Esophagus squamous epithelium (tissue), 5 donors: ENCODE measurements at places on chromosomes 4 and X.

GRCh38 chr4:31007858-31008257 is 287.7 kb downstream of the PCDH7 start:
- no peaks in the 10 kb centered on the region for H3K4me1 ChIP-seq
- no peak overlapping the region for H3K27ac ChIP-seq

DNA sequence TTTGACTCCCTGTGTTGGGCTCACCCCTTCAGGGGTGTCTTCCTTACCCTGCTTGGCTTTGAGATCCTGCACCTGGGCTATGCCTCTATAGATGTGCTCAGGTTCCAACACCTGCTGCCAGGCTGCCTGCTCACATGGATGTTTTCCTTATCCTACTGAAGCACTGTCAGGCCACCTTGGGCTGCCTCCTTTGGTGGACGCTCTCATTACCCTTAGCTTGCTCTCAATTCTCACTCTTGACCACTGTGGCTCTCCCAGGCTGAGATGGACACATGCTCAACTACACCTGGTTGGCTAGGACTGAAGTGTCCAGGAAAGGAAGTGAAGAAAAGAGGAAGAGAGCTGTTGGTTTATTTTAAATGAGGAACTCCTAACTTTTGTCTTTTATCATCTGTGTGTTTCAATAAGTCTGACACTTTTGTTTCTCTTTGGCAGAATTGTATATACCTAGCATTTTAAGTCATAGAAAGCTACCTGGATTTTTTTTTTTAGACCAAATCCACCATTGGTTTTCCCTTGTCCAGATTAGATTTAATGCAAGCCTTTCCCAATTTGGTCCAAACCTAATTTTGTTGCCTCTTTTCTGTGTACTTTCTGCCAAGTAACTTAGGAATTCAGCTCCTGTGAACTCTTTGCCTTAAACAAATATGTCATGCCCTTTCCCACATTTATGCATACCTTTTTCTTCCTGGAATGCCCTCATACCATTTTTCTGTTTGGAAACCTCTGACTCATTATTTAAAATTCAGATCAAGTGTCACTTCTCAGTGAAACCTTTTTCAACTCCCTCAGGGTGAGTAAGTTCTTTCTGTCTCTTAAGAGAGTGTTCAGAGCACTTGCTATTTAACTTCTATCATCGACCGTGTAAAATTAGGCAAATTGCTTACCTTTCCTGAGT is 175.8 kb downstream of the GC start:
- H3K36me3 ChIP-seq = no peaks in the 10 kb centered on the region
- no peak for DNase-seq
- no peaks in the 10 kb centered on the region for H3K27me3 ChIP-seq
- H3K4me1 ChIP-seq = no peaks in the 10 kb centered on the region
- H3K27ac ChIP-seq = no peak overlapping the region
- no peak overlapping the region for H3K4me3 ChIP-seq

GRCh38 chr4:138114434-138114833 is 127.7 kb downstream of the SLC7A11 start:
- no peak for DNase-seq
- no peaks in the 10 kb centered on the region for H3K36me3 ChIP-seq
- H3K27me3 ChIP-seq = no peaks in the 10 kb centered on the region
- H3K4me3 ChIP-seq = no peak overlapping the region
- peaks cover 5% of the 10 kb centered on the region for H3K4me1 ChIP-seq

GRCh38 chrX:111270339-111270738 is at the start of gene CAPN6:
TSS of gene CAPN6 (minus strand) at chrX:111270483. CDS start at chrX:111263936, 6,547 bp downstream.
- no peaks in the 10 kb centered on the region for H3K27me3 ChIP-seq
- H3K36me3 ChIP-seq = no peaks in the 10 kb centered on the region
- no peak for DNase-seq
- no peaks in the 10 kb centered on the region for H3K4me1 ChIP-seq
- H3K27ac ChIP-seq = no peak within 1 kb of the TSS

DNA sequence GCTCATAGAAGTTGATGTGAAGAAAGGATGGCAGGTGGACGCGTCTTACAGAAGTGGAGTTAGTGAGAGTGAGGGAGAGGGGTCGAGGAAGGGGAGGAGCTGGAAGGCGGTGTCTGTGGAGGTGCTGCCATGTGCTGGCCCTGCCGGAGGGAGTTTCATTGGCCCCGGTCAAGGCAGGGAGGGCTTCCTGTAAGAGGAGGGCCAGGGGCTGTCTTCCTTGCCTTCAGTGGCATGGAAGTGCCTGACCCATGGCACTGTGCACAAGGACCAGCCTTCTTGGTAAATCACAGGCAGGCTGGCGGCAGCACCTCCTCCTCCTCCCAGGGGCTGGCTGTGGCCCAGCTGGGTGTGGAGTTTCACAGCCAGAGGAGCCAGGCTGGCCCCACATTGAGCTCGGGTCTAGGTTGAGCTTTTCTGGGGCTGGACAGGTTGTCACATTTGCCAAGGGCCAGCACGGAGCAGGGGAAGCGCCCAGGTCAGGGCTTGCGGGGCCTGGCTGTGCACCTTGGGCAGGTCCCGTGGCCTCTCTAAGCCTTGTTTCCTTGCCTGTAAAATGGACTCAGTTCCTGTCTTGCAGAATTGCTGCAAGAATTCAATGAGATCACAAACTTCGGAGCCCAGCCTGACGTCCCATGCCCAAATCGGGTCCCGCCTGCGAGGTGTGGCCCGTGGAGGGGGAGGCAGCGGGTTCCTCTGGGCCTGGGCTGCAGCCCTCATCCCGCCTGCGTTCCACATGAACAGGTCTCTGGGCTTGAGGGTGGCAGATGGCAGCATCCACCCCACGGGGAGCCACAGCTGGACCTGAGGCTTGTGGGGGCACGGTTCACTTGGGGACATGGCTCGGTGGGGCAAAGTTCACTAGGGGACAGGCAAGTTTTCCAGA is 7.0 kb downstream of the HTRA3 start:
- H3K27me3 ChIP-seq = no peaks in the 10 kb centered on the region
- no peak overlapping the region for H3K4me3 ChIP-seq
- no peak overlapping the region for H3K27ac ChIP-seq
- DNase-seq = no peak
- no peaks in the 10 kb centered on the region for H3K36me3 ChIP-seq

- H3K4me3 ChIP-seq = no peak overlapping the region
- no peaks in the 10 kb centered on the region for H3K27me3 ChIP-seq
- DNase-seq = no peak
- H3K4me1 ChIP-seq = no peaks in the 10 kb centered on the region
- H3K36me3 ChIP-seq = no peaks in the 10 kb centered on the region
- H3K27ac ChIP-seq = no peak overlapping the region
Observed at GRCh38 chr4:25814301-25815136, 48.3 kb downstream of the SEL1L3 start.

GRCh38 chr4:88009871-88010270 is 2.4 kb downstream of the PKD2 start:
- no peaks in the 10 kb centered on the region for H3K36me3 ChIP-seq
- no peak overlapping the region for H3K4me3 ChIP-seq
- no peak for DNase-seq
- no peak overlapping the region for H3K27ac ChIP-seq
- no peaks in the 10 kb centered on the region for H3K27me3 ChIP-seq
- peaks cover 69% of the 10 kb centered on the region for H3K4me1 ChIP-seq

DNA sequence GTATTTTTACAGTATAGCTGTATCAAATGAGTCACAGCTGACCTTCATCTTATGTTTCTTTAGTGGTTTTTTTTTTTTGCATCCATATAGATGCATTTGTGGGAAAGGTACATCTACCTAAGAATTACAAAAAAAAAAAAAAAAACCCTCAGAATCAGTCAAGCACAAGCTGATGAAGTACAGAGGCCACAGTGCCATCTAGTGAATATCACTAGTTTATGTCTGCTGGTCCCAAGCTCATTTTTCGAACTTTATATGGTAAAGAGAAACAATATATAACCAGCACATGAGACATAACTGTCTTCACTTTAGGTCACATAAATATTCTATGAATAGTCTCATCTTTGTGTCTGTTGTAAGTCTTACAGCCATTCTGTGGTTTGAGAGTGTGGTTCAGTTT is 220.1 kb downstream of the DLG3 start:
- no peak overlapping the region for H3K4me3 ChIP-seq
- no peaks in the 10 kb centered on the region for H3K4me1 ChIP-seq
- DNase-seq = no peak
- H3K36me3 ChIP-seq = no peaks in the 10 kb centered on the region
- no peaks in the 10 kb centered on the region for H3K27me3 ChIP-seq

GRCh38 chr4:67727124-67727850 is 26.3 kb upstream of the UBA6 start:
- no peak overlapping the region for H3K27ac ChIP-seq
- no peaks in the 10 kb centered on the region for H3K27me3 ChIP-seq
- peaks cover 10% of the 10 kb centered on the region for H3K36me3 ChIP-seq
- no peak for DNase-seq
- peaks cover 10% of the 10 kb centered on the region for H3K4me1 ChIP-seq

DNA sequence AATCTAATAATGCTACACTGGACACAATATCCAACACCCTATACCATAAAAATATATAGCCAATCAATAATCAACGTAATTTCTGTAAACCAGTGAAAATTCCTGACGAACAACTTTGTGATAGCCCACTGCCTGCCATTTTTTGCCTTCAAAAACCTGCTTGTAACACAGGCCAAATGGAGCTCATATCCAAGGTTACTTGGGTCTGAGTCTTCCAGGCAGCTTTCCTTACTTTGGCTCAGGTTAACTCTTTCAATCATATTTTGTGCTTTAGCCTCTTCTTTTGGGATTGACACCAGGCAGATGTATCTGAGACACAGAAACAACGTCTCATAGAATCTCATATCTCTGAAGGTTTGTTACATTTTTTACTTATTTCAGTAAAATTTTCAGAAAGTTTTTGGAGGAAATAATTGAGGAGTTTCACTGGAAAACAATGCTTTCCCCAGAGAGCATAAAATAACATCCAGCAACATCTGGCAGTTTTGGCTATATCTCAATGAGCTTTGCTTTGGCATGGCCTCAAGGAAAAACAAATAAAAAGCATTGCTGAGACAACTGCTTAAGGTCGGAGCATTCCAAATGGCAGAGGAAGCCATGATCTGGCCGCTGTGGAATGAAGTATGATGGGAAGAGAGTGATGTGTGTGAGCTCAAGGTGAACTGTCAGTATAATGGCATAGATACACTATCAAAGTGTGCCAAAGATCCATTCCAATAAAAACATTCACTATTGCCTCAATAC is 162.9 kb upstream of the SPIN4 start:
- H3K27me3 ChIP-seq = no peaks in the 10 kb centered on the region
- no peak overlapping the region for H3K4me3 ChIP-seq
- no peak overlapping the region for H3K27ac ChIP-seq
- DNase-seq = no peak
- H3K36me3 ChIP-seq = no peaks in the 10 kb centered on the region

DNA sequence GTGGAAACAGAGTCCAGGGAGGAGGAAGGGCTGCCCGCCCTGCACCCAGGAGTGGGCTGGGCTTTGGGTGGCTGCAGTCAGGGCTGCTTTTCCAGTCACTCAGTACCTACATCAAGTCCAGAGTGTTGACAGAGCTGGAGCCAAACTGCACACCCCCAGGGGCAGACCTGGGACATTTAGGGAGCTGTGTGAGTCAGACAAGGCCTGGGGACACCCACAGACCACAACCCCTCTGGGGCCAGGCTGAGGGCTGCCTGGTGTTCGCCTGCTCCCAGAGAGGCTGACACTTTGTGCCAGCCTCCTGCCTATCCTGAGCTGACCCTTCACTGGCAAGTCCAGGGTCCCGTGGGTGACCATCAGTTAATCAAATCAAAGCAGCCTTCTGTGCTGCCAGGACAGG is 240.0 kb downstream of the BCOR start:
- H3K27ac ChIP-seq = no peak overlapping the region
- H3K4me1 ChIP-seq = peaks cover 26% of the 10 kb centered on the region
- no peaks in the 10 kb centered on the region for H3K27me3 ChIP-seq
- no peak overlapping the region for H3K4me3 ChIP-seq

GRCh38 chrX:153773741-153774575 is 6.9 kb upstream of the SRPK3 start:
- H3K27me3 ChIP-seq = no peaks in the 10 kb centered on the region
- no peak for DNase-seq
- no peaks in the 10 kb centered on the region for H3K4me1 ChIP-seq
- H3K36me3 ChIP-seq = no peaks in the 10 kb centered on the region
